ENCODE measurements at places on chromosomes 7 and 10. TPM values are rescaled to one million over a fixed set of nuclear protein-coding genes. Genes with fewer than 3 reads are reported as not detected.
A peak's percentile ranks its signal among the peaks of the same experiment; 100 is the strongest.

The MAGI2 gene
- total RNA-seq: 31.3 TPM

The SEC61A2 gene
- total RNA-seq: 2.9 TPM

The ASB10 gene
- total RNA-seq: not detected

The CELF2 gene
- 19.2 TPM for total RNA-seq

The SFTPA1 gene
- total RNA-seq: not detected

The GPRIN2 gene
- total RNA-seq: 16.9 TPM

The ZNF282 gene
- 30.0 TPM for total RNA-seq

The ATOH7 gene
- not detected for total RNA-seq

The STMP1 gene
- total RNA-seq: 31.9 TPM

GRCh38 chr7:135645296-135645904 is 16.9 kb upstream of the STMP1 start:
- peak; percentile 20 for DNase-seq

- no peak for DNase-seq
These were observed 20.2 kb downstream of the FAM204A start for GRCh38 chr10:118321724-118322575.

DNA sequence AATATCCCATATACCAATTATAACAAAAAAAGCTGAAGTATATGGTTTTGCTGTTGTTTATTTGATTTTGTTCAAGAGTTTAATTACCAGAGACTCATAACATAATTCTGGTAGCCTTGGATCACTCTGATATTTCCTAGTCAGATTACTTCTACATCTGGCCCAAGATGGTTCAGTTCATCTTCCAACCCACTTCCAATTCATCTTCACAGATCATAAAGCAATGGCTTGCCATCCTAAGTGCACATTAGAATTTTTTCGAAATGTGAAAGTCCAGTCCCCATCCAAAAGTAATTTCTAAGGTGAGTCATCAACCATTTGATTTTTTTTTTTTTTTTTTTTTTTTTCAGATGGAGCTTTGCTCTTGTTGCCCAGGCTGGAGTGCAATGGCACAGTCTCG is 8.0 kb upstream of the HIBADH start:
- DNase-seq: no peak

DNA sequence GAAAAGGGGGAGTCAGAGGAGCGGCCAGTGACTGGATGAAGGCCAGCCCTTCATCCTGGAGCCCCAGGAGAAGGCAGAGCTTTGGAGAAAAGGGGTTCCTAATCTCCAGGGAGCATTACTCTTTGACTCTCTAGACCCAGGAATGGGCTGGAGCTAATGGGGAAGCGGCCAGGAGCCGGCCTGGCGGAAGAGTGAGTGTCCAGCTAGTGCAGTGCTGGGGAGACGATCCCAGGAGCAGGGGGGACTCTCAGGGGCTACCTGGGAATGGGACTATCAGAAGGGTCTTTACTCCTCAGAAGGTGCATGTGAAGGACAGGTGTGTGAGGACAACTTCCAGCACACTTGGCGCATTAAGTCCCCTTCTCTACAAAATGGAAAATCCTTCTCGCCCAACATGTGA is 2.4 kb upstream of the PAX2 start:
- DNase-seq: no peak

- DNase-seq: no peak
These were observed 19.9 kb downstream of the MACC1 start for GRCh38 chr7:20197125-20197748.

GRCh38 chr7:51518646-51519045 is 202.0 kb upstream of the COBL start:
- DNase-seq: no peak

GRCh38 chr7:26479581-26479980 is 187.9 kb downstream of the SNX10 start:
- no peak for DNase-seq

- DNase-seq: no peak
These were observed 149.4 kb downstream of the DNAJB6 start for GRCh38 chr7:157486007-157486755.

DNA sequence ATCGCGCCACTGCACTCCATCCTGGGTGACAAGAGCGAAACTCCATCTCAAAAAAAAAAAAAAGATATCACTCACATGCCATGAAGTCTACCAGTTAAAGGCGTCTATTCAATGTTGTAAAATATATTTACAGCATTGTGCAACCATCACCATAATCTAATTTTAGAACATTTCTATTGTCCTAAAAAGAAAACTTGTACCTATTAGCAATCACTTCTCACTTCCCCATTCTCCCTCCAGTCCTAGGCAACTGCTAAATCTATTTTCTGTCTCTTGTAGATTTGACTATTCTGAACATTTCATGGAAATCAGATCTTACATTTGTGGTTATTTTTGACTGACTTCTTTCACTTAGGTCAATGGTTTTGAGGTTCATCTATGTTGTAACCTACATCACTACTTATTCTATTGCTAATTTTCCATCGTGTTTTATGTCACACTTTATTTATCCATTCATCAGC is 25.2 kb upstream of the OTUD1 start:
- DNase-seq: no peak

- DNase-seq: no peak
These were observed 32.3 kb upstream of the PLXNA4 start for GRCh38 chr7:132608523-132608922.

DNA sequence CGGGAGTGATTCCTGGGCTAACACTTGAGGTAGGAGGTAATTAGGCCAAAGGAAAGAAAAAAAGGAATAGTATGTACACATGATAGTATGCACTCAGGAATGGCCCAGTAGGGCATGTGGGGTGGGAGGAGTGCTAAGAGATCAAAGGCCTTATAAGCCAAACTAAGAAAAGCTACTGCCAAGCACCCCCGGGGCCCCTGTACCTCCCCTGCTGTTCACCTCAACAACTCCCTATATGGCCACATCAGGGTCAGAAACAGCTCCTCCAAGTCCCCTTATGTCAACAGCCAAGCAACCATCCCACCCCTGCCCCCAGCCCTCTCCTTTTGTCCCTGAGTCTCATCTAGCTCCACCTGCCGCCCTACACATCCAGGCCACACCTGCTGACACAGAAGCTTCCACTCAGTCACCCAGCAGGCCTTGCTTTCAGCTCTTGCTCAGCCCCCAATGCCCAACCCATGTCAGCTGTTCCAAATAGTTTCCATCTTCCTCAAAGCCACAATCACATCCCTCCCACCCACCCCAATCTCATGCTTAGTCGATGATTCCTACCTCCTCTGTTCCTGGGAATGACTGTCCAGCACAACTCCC is 80.2 kb downstream of the SORBS1 start:
- DNase-seq: no peak

- no peak for DNase-seq
These were observed 17.6 kb downstream of the HTRA1 start for GRCh38 chr10:122478971-122479370.

DNA sequence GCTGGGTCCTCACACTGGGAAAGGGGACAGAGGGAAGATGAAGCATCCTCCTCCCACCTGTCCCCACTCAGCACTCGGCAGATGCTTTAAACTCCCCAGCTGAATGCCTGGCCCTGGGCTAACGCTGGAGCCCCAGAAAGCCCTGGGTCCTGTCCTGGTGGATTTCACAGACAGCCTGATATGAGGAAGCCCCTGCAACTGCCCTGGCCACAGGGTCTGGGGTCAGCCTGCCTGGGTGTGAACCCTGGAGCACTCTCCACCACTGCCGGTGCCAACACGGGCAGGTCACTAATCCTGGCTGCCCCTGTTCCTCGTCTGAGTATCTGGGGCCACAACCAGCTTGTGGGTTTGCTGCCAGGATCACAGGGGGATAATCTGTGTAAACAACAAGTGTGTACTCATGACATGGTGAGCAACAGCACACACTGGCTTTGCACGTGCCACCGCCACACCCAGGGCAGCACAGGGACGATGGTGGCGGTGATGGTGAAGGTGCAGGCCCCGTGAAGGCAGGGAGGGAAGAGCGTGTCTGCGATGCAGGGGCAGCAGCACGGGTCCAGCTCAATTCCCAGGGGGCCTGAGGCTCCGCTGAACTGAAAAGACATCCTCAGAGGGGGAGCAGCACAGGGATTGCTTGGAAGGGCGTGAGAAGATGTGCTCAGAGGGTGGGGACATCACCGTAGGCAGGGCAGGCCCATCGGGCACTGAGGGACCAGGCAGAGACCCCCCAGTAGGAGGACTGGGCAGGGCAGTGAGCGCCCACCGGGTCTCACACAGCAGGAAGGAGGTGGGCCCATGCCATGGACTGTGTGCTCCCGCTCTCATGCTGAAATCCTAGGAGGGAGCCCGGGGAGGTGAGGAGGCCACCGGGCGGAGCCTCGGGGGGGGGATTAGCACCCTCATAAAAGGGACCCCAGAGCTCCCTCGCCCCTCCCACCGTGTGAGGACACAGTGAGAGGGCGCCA is 238.7 kb downstream of the MAD1L1 start:
- DNase-seq: no peak

GRCh38 chr10:26357203-26357602 is 80.9 kb upstream of the APBB1IP start:
- DNase-seq: no peak

GRCh38 chr10:18610517-18610916 is 40.9 kb downstream of the NSUN6 start:
- peak; percentile 60 for DNase-seq

- DNase-seq: no peak
These were observed 215.3 kb downstream of the CHCHD3 start for GRCh38 chr7:132866551-132866950.

GRCh38 chr10:91214911-91215310 is 5.6 kb upstream of the PCGF5 start:
- DNase-seq: no peak

DNA sequence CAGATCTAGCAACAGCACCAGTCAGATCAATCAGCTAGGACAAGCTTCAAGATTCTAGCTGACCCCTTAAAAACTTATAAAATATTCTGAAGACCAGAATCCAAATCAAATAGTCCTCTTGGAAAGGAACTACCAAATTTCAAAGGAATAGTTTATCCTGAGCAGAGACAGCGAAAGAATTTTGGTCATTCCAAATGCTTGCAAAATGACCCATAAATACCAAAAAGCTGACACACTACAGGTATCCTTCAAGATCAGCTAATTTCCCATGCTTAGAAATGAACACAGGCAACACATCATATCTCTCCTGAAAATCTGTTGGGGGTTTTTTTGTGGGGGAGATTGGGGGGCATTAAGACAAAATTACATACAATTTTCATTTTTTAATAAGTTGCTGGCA is 78.8 kb downstream of the PDSS1 start:
- no peak for DNase-seq

DNA sequence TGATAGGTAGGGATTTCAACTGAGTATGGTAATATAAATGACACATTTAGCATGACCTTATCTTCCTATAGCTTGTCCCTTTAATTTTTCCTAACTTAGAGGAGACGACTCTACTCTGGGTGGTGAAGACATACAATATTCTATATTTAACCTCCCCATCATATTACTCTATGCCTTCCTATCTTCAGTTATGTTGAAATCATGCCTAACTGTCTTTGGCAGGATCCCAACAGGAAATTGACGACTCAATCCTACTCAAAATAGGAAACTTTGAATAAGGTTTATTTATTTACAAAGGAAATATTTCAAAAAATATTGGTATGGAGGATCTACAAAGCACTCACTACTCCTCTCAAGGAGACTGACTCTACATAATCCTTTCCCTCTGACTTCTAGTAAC is 24.1 kb upstream of the SEMA3A start:
- DNase-seq: no peak

Measured in prostate gland (tissue), 2 donors.